ENCODE measurements at places on chromosomes 1 and 21. TPM values are rescaled to one million over a fixed set of nuclear protein-coding genes. Genes with fewer than 3 reads are reported as not detected.
A peak's percentile ranks its signal among the peaks of the same experiment; 100 is the strongest.

GRCh38 chr1:241918879-241919278 lies 38.7 kb upstream of the BECN2 start:
- DNase-seq = peak; percentile 31

DNA sequence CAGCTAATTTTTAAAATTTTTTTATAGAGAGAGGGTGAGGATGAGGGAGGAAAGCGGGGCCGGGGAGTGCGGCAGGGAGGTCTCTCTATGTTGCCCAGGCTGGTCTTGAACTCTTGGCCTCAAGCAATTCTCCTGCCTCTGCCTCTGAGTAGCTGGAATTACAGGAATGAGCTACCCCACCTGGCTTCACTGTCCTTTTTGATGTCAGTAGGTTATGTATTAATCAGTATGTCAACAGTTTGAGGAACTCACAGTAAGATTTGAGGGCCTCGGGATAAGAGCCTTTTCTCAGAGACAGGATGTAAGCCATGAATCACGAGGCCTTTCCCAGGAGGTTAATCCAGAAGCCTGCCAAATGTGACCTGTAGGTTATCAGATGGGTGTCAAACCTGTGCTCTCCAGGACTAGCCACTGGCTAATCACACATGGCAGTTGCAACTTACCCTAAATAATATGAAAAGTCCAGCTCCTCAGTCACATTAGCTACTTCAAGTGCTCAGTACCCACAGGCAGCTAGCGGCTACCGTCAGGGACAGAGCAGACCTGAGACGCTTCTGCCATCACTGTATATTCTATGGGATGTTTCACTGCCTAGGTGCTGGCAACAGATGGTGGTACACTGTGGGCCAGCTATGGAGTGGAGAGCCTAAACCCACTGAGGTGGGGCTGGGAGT lies 33.1 kb downstream of the TRIM67 start:
- DNase-seq = no peak

DNA sequence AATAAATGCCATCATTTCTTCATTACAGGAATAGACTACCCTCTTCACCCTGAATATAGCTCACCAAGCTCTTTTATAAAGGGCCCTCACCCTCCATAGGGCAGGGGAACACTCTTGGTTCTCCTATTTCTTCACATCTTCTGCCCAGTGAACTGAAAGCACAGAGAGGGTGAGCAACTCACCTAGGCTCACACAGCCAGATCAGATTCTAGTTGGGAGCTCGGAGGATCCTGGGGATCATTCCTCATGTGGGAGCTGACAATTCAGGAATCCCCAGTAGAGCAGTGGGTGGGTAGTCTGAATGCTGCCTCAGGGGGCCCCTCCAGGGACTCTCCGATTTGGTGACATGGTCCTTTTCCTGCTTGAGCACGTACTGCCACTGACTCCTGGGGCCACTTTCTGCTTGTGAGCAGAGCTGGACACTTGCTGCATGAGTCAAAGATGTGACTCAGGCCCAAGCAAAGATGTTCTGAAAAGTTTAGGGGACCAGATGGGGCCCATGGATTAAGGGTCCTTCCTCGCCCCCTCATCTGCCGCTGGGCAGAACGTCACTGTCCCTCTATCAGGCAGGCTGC lies 63.7 kb upstream of the WNT4 start:
- no peak for DNase-seq

Gene PLA2G2F
- total RNA-seq = not detected

Gene NBPF11
- 3.6 TPM for total RNA-seq

Gene RGS16
- 0.65 TPM for total RNA-seq

Gene AGO4
- total RNA-seq = 37.9 TPM
